Immature natural killer cell (primary cell): ENCODE measurements at places on chromosomes 13 and 19. TPM values are rescaled to one million over a fixed set of nuclear protein-coding genes. Genes with fewer than 3 reads are reported as not detected.

COL5A3 gene
- polyA plus RNA-seq: not detected

ZNF729 gene
- not detected for polyA plus RNA-seq

POU2F2 gene
- polyA plus RNA-seq: 2.1 TPM

MARCHF2 gene
- polyA plus RNA-seq: 59.4 TPM

CEACAM3 gene
- polyA plus RNA-seq: not detected

CDX2 gene
- not detected for polyA plus RNA-seq

FCER2 gene
- not detected for polyA plus RNA-seq

DNA sequence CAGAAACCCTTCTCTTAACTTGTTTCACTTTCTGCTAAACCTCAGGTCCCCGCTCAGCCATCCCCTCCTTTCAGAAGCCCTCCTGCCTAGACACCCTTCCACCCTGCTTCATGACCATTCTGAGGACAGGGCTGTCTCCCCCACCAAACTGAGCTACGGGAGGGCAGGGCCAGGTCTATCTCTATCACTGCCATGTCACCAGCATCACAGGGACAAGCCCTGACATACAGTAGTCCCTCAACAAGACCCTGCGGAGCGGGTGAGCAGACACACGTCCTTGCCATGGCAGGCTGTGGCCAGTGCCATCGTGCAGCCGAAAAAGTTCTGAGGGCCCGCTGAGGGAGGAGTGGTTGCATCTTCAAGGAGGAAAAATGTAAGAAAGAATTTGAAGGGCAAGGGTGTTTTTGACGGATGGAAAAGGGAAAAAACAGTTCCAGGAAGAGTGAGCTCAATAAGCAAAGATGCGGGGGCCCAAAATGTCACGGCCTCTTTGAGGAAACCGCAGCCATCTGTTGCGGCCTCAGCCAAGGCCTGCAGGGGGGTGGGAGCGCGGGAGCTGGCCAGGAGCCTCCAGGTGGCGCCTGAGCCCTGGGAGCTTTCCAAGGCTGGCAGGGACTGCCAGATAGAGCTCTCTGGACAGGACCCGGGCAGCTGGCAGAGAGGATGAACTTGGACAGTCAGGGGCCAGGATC is 8.1 kb downstream of the PTGIR start:
- peaks cover 24% of the 10 kb centered on the region for H3K4me1 ChIP-seq
- DNase-seq: no peak
- H3K27me3 ChIP-seq: no peaks in the 10 kb centered on the region
- no peak overlapping the region for H3K27ac ChIP-seq
- no peaks in the 10 kb centered on the region for H3K36me3 ChIP-seq

DNA sequence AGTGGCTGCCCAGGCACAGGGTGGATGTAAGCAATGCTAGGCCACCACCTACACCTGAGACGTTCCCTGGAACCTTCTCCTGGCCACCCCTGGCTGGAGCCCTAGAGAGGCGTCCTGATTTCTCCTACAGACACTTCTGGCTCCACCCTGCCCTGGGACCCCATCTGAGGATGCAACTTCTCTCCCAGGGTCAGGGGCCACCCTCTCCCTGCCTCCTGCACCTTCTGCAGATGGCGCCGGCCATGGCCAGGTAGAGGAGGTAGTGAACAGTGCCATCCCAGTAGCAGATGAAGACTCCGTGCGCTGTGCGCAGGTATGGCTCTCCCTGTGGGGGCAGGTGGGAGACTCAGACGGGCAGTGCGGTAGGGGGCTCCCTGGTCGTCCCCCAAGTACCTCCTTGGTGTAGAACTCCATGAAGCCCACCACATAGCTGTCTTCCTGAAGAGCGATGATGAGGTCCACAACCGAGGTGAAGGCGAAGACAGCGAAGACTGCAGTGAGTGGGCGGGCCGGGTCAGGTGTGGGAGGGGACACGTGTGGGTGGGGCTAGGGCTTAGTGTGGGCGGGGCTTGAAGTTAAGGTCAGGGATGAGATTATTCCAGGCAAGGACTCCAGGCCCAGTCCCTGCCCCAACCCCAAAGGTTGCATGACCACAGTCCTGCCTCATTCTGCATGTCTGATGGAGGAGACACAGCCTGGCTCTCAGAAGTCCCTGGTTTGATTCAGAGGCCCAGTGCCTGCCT is 3.0 kb downstream of the TM6SF2 start:
- H3K36me3 ChIP-seq: no peaks in the 10 kb centered on the region
- peaks cover 7% of the 10 kb centered on the region for H3K27me3 ChIP-seq
- no peak overlapping the region for H3K27ac ChIP-seq
- no peak overlapping the region for H3K4me3 ChIP-seq
- no peak for DNase-seq

- no peak overlapping the region for H3K27ac ChIP-seq
- no peaks in the 10 kb centered on the region for H3K27me3 ChIP-seq
- no peaks in the 10 kb centered on the region for H3K4me1 ChIP-seq
- DNase-seq: no peak
- H3K36me3 ChIP-seq: no peaks in the 10 kb centered on the region
Observed at GRCh38 chr13:29081697-29082440, 261.7 kb downstream of the MTUS2 start.

- H3K4me3 ChIP-seq: peak overlapping the region; percentile 68
- peaks cover 23% of the 10 kb centered on the region for H3K27me3 ChIP-seq
- H3K36me3 ChIP-seq: no peaks in the 10 kb centered on the region
- peak; percentile 84 for DNase-seq
Observed at GRCh38 chr19:18475004-18475453, 37.1 kb upstream of the ISYNA1 start.

GRCh38 chr19:1064661-1065605 is 2.0 kb upstream of the ARHGAP45 start:
- peak overlapping the region; percentile 45 for H3K4me3 ChIP-seq
- H3K36me3 ChIP-seq: peaks cover 7% of the 10 kb centered on the region
- peaks cover 27% of the 10 kb centered on the region for H3K4me1 ChIP-seq
- DNase-seq: peak; percentile 66
- H3K27ac ChIP-seq: peak overlapping the region; percentile 40

- no peak overlapping the region for H3K4me3 ChIP-seq
- H3K36me3 ChIP-seq: no peaks in the 10 kb centered on the region
- H3K4me1 ChIP-seq: no peaks in the 10 kb centered on the region
- no peak overlapping the region for H3K27ac ChIP-seq
- peaks cover 4% of the 10 kb centered on the region for H3K27me3 ChIP-seq
Observed at GRCh38 chr19:43316591-43317319, 36.7 kb upstream of the CD177 start.

DNA sequence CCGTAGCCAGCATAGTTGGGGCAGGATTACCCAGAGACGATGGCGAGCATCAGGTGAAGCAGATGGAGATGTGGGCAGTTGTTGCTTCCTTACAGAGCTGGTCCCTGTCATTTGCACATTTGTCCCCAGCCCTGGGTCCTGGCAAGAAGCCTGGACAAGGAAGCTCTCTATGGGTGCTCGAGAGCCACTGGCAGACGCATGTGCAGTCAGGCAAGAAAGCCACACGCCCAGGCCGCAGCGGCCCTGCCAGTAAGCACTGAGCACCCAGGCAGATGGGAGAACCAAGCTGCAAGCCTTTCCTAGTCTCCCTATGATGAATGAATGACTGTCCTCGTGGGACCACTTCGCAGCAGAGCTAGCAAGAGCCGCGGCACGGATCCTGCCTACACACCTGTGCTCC is 182.8 kb downstream of the FOXO1 start:
- no peak overlapping the region for H3K27ac ChIP-seq
- no peak overlapping the region for H3K4me3 ChIP-seq
- H3K27me3 ChIP-seq: peaks cover 4% of the 10 kb centered on the region
- peaks cover 30% of the 10 kb centered on the region for H3K4me1 ChIP-seq
- no peak for DNase-seq

GRCh38 chr19:48190288-48190884 is 19.9 kb downstream of the ZSWIM9 start:
- no peak overlapping the region for H3K4me3 ChIP-seq
- no peak overlapping the region for H3K27ac ChIP-seq
- no peaks in the 10 kb centered on the region for H3K27me3 ChIP-seq
- H3K4me1 ChIP-seq: peaks cover 8% of the 10 kb centered on the region

GRCh38 chr19:33450689-33451088 is 70.9 kb downstream of the PEPD start:
- H3K27me3 ChIP-seq: peaks cover 5% of the 10 kb centered on the region
- no peak overlapping the region for H3K27ac ChIP-seq
- no peak overlapping the region for H3K4me3 ChIP-seq
- no peak for DNase-seq
- H3K4me1 ChIP-seq: no peaks in the 10 kb centered on the region
- H3K36me3 ChIP-seq: peaks cover 4% of the 10 kb centered on the region

DNA sequence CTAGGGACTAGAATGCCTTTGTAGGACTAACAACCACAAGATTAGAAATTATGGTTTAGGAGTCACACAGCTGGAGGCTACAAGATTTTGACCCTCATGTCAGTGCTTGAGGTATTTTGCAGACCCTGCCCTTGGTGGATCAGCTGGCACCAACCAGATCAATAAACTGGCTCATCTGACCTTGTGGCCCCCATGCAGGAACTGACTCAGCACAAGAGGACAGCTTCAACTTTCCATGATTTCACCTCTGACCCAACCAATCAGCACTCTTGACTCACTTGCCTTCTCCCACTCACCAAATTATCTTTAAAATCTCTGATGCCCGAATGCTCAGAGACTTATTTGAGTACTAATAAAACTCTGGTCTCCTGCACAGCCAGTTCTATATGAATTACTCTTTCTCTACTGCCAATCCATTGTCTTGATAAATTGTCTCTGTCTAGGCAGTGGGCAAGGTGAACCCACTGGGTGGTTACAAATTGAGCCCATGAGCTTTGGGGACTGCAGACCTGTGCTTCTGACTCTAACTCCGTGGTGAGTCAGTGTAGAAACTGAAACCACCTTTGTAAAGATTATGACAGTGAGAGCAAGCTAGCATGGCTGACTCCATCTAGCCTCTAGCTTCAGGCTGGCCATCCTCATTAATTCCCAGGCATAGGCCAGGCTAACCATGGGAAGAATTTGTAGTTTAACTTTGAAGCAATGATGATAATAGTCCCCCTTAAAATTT is 33.9 kb upstream of the CEACAM8 start:
- peaks cover 12% of the 10 kb centered on the region for H3K27me3 ChIP-seq
- no peaks in the 10 kb centered on the region for H3K4me1 ChIP-seq
- DNase-seq: no peak
- H3K4me3 ChIP-seq: no peak overlapping the region
- no peaks in the 10 kb centered on the region for H3K36me3 ChIP-seq

- no peak overlapping the region for H3K4me3 ChIP-seq
- DNase-seq: no peak
- peaks cover 4% of the 10 kb centered on the region for H3K36me3 ChIP-seq
- H3K4me1 ChIP-seq: peaks cover 12% of the 10 kb centered on the region
- no peaks in the 10 kb centered on the region for H3K27me3 ChIP-seq
Observed at GRCh38 chr13:51769455-51770127, 34.4 kb downstream of the DHRS12 start.

DNA sequence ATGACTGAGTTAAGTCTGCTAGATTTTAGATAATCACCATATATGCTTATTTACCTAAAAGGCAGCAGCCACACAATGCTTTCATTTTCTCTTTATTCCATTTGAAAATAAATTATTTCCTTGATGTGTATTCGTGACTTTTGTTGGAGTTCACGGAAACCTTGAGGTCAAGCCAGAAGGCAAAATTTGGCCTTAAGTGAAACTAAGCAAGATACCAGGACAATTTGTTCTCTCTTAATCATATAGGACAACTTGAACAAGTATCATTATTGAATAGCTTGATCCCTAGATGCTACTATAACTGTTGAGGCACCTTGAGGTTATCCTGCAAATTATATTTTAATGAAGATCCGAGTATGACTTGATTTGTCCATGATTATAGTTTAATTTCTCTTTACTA is 429.2 kb upstream of the DACH1 start:
- peaks cover 3% of the 10 kb centered on the region for H3K4me1 ChIP-seq
- no peaks in the 10 kb centered on the region for H3K36me3 ChIP-seq
- H3K27ac ChIP-seq: no peak overlapping the region
- H3K4me3 ChIP-seq: no peak overlapping the region
- DNase-seq: no peak

DNA sequence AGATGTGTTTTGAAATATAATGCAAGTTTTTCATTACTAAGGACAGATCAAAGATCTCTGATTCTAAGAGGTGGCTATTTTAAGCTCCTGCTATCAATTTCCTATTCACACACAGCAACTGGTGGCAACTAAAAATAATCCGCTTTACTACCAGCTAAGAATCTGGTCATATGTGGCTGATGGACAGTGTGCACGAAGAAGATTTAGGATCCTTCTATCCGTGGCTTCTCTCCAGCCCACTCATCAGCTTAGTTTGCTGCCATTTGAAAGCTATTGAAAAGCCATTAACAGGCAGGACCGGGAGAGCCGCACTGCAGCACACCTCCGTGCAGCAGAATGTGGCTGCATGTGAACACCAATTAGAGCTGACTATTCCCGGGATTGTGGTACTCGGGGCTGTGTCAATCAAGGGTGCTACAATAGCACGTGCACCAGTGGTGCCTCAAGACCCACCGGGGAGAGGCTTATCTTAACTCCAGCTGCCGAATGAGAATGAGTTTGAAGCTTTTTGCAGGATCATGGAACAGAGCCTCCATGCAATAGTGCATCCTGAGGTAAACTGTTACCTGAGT is at the start of gene MYO16:
Gene MYO16 (plus strand): TSS at position 431 of the 572 bp plus-strand sequence. CDS start 234 bp downstream, outside the sequence.
- H3K4me3 ChIP-seq: no peak within 1 kb of the TSS
- no peaks in the 10 kb centered on the region for H3K4me1 ChIP-seq
- H3K36me3 ChIP-seq: no peaks in the 10 kb centered on the region
- DNase-seq: no peak

DNA sequence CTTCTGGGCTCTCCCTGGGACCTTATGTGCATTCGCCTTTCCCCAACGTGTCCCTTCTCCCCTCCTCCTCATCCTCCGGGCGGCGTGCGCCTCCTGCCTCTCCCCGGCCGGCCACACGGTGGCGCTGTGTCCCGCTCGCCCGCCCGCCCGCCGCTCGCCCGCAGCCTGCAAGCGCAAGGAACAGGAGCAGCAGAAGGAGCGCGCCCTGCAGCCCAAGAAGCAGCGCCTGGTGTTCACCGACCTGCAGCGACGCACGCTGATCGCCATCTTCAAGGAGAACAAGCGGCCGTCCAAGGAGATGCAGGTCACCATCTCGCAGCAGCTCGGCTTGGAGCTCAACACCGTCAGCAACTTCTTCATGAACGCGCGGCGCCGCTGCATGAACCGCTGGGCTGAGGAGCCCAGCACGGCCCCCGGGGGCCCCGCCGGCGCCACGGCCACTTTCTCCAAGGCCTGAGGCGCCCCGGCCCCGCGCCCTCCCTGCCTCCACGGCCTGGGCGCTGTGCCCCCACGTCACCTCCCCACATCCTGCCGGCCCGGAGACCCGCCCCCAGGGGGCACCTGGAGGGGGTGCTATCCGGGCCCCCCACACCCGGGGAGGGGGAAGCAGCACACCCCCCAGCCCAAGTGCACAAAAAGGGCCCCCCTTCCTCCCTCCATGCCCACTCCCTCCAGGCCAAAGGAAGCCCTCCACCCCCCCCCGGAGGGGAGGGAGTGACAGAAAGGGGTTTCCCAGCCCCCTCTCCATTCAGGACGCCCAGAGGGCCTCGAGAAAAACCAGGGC is 21.9 kb downstream of the ONECUT3 start:
- no peaks in the 10 kb centered on the region for H3K4me1 ChIP-seq
- H3K27ac ChIP-seq: no peak overlapping the region
- DNase-seq: no peak
- peaks cover 4% of the 10 kb centered on the region for H3K36me3 ChIP-seq
- H3K4me3 ChIP-seq: no peak overlapping the region
- H3K27me3 ChIP-seq: peaks cover 39% of the 10 kb centered on the region

GRCh38 chr19:47853003-47853402 is 6.0 kb upstream of the TPRX2 start:
- peaks cover 20% of the 10 kb centered on the region for H3K27me3 ChIP-seq
- no peak overlapping the region for H3K4me3 ChIP-seq
- H3K36me3 ChIP-seq: no peaks in the 10 kb centered on the region
